RPMI7951 (cell line): ENCODE measurements at places on chromosomes 12 and 14. TPM values are rescaled to one million over a fixed set of nuclear protein-coding genes. Genes with fewer than 3 reads are reported as not detected.

The MYO1H gene
- total RNA-seq, result not detected in 2 replicates

The CCDC197 gene
- total RNA-seq, result not detected in 2 replicates

DNA sequence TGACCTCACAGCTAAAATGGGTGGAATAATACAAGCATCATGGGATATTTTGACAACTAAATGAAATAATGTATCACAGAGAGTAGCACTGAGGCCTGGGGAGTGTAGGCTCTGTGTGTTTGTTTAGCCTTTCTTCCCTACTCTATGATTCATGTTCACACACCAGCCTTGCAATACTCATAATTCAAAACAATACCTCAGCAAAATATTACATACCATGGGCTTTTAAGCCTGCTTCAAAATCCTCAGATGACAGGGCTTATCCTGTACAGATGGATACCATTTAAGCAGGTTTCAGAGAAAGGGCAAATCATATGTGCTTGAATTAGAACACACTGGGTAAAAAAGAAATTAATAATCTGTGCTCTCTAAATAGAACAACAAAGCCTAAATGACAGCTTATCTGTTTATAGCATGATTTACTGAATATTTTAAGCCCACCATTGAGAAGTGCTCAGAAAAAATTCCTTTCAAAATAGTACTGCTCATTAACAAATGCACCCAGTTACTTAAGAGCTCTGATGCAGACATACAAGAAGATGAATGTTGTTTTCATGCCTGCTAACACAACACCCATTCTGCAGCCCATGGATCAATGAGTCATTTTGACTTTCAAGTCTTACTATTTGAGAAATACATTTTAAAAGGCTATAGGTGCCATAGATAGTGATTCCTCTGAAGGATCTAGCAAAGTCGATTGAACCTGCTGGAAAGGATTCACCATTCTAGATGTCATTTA, 84.9 kb upstream of the ADAMTS20 start:
- DNase-seq, result no peak

GRCh38 chr12:26751179-26751578, 81.8 kb downstream of the ITPR2 start:
- no peak for DNase-seq

- DNase-seq, result no peak
Observed at GRCh38 chr14:21262410-21262809, 6.8 kb downstream of the HNRNPC start.

DNA sequence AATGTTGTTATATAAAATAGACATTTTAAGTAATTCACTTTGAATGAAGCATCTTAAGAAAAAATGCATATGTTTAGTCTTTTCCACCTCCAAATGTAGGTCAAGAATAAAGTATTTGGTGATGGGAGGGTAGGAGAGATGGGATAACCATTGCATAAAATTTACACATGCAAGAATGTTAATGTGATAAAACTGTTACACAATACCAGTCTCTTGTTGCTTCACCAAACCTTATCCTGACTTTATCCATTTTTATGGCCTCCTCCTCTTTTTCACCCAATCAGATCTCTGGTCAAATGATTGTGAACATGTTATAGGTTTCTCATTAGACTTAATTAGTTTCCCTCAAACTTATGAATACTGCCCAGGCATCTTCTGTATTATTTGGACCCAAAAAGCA, 994.5 kb upstream of the FLRT2 start:
- no peak for DNase-seq

- no peak for DNase-seq
Observed at GRCh38 chr12:1481326-1481725, 113.1 kb downstream of the FBXL14 start.

The KRT4 gene
- not detected in 2 replicates for total RNA-seq
